Liver (tissue), 10 donors: ENCODE measurements at places on chromosomes 6 and 20.
A peak's percentile ranks its signal among the peaks of the same experiment; 100 is the strongest.

DNA sequence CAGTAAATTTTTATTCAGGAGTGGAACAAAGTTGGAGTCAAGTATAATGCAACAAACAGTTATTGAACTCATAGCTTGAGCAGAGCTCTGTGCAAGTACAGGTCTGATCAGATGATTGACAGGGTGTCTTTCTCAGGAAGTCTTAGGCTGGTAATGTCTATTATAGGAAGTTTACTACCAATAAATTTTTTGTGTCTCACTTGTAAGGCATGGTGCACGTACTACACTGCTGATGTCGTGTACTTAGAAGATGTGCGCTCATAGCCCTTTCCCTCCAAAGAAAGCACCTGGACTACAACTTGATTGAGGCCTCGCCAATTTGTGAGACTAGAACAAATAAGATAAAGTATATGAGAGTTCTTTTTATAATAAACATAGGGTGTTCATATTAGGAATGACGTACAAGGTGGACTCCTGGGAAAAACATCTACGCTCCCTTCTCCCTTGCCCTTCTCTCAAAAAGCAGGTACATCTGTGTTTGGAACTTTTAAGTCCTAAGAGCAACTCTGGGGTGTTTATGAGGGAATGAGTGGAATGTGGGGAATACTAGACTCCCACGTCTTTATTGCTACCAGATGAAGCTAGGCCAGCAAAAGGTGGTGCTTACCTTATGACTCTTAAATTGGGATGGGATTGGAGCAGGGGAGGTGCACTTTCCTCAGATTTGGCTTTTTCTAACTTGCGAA is 1.5 kb downstream of the NDUFAF5 start:
- peaks cover 23% of the 10 kb centered on the region for H3K4me1 ChIP-seq
- no peak for DNase-seq
- H3K4me3 ChIP-seq, result peak overlapping the region; percentile 67
- peak overlapping the region; percentile 25 for H3K27ac ChIP-seq
- H3K27me3 ChIP-seq, result no peaks in the 10 kb centered on the region

GRCh38 chr20:6683021-6683977 is 84.2 kb upstream of the BMP2 start:
- DNase-seq, result no peak
- H3K36me3 ChIP-seq, result no peaks in the 10 kb centered on the region
- no peak overlapping the region for H3K27ac ChIP-seq
- no peaks in the 10 kb centered on the region for H3K4me1 ChIP-seq

- DNase-seq, result no peak
- H3K27ac ChIP-seq, result no peak overlapping the region
- peaks cover 4% of the 10 kb centered on the region for H3K4me1 ChIP-seq
Observed at GRCh38 chr20:10669843-10670446, 3.9 kb downstream of the JAG1 start.

- no peak overlapping the region for H3K27ac ChIP-seq
- H3K4me1 ChIP-seq, result no peaks in the 10 kb centered on the region
Observed at GRCh38 chr6:42374018-42374669, 77.6 kb downstream of the TRERF1 start.

- no peak overlapping the region for H3K27ac ChIP-seq
- no peaks in the 10 kb centered on the region for H3K27me3 ChIP-seq
- H3K4me1 ChIP-seq, result no peaks in the 10 kb centered on the region
- no peaks in the 10 kb centered on the region for H3K36me3 ChIP-seq
Observed at GRCh38 chr6:128919412-128920180, 36.7 kb downstream of the LAMA2 start.

DNA sequence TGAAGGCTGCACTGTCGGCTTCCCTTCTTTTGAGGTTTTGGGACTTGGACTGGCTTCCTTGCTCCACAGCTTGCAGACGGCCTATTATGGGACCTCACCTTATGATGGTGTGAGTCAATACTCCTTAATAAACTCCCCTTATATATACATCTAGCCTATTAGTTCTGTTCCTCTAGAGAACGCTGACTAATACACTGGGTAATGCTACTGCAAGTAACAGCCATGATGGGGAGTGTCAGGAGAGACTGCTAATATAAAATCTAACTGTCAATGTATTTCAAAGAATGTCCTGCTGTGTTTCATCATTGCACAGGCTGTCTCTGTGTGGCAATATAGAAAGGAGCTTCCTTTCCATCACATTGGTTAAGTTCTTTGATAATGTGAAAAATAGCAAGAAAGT is 57.7 kb upstream of the UST start:
- H3K27me3 ChIP-seq, result no peaks in the 10 kb centered on the region
- H3K36me3 ChIP-seq, result no peaks in the 10 kb centered on the region
- H3K4me1 ChIP-seq, result no peaks in the 10 kb centered on the region
- no peak overlapping the region for H3K27ac ChIP-seq
- no peak for DNase-seq

DNA sequence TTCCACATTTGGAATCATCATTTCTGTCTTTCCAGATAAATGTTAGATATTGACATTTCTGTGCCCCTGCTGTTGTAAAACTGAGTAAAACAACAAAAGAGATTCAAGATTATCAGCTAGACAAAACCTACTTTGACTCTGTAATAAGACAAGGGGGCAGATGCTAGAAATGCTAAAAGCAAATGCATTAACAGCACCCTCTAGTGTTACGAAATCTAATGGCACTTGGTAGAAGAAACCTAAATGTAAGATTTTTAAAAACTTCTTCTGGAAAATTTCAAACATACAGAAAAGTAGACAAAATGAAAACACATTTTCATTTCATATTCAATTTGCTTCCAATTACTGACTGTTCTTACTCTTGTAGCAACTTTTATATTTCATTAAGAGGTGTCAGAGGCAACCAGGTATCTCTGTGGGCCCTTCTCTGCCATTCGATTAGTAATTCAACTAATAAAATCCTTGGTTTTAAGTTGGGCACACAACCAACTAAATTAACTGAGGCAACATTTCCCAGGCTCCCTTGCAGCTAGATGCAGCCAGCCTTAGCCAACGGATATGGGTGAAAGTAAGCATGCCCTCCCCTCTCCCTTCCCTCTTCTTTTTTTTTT is 45.0 kb downstream of the SLC23A2 start:
- peak overlapping the region; percentile 14 for H3K27ac ChIP-seq
- no peak overlapping the region for H3K4me3 ChIP-seq
- peaks cover 1% of the 10 kb centered on the region for H3K4me1 ChIP-seq
- H3K27me3 ChIP-seq, result no peaks in the 10 kb centered on the region
- DNase-seq, result no peak
